ENCODE measurements at places on chromosomes 16 and 17.

DNA sequence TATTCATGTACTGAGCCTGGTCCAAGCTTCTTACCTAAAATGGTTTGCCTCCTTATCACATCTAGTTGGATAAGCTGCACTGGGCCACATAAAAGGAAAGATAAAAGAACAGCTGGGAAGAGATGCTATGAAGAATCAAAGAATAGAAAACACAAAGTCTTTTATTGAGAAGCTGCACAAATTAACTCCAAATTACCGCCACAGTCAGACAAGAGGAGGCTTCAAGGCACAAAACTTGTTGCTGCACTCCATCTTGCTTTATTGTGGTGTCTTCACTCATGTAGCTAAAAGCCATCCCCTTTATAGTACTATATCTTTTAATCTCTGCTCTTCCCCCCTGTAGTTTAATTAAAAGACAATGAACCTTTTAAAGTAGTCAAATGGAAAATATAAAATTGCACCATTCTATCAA is 330.6 kb upstream of the PMFBP1 start:
- no peak for DNase-seq

- DNase-seq: no peak
These were observed 3.0 kb upstream of the CMTM3 start for GRCh38 chr16:66601471-66601870.

DNA sequence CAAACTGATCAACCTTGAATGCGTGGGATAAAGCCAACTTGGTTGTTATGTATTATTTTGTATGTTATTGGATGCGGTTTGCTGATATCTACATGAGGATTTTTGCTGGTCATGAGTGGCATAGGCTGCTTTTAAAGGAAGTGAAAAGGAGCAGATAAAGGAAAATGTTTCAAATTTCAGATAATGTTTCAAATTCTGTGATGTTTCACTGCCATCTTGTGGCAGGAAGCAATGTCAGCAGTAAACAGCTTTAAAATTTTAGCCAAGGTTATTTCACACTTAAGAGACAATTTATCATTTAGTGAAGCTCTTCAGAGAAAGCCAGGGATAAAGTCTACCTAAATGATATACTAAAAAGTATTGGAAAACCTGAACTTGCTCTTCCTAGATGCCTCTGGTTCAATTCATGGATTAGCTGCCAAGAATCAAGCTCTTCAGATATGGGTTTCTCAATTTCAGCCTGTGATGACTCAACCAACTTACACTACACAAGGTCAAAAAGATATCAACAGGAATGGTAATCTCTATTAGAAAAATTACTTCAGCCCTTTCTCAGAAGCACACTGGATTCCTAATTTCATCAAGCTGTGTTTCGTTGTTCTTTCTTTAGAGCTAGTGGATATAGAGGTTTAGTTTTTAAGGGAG is 136.0 kb upstream of the C17orf78 start:
- DNase-seq: no peak

GRCh38 chr17:73644145-73645049 is at the start of gene SDK2:
SDK2 (minus strand) TSS chr17:73644445; CDS start chr17:73644088, 357 bp downstream.
- no peak for DNase-seq

DNA sequence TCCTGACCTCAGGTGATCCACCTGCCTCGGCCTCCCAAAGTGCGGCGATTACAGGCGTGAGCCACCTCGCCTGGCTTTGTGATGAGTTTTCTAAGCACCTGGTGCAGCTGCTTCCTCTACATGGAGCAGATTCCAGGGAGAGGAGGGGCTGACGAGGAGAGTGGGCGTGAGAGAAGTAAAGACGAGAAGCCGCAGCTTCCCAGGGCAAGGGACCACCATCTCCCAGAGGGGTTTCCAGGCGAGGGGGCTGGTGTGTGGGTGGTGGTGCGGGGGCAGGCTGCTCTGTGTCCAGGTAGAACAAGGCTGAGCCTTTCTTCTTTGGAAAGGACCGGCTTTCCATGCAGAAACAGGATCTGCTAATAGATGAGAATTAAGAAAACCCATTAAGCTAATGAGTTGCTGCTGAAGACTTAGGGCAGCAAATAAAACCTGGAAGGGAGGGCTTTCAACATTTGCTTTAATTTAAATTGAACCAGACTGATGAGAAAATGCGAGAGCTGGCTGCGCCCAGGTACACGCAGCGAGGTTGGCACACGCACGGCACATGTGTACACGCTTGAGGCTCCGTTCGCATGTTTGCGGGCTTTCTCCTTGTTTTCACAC is 236.7 kb downstream of the RBFOX3 start:
- DNase-seq: no peak

GRCh38 chr17:72953621-72954020 is 138.9 kb downstream of the SLC39A11 start:
- no peak for DNase-seq

GRCh38 chr17:11981862-11982261 is 15.4 kb downstream of the ZNF18 start:
- DNase-seq: no peak

DNA sequence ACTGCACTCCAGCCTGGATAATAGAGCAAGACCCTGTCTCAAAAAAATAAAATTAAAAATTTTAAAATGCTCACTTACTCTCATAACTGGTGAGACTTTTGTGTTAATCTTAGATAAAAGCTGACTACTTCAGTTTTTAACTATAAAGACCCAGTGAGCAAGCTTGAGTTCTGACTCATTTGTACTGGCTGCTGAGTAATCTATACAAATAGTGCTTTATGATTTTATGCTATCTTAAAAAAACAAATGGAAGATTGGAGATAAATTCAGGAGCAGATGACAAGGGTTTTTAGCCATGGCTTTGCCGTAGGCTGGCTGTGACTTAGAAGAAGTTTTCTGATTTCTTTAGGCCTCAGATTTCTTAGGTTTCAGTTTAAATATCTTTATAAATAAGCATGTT is 30.5 kb downstream of the SNTB2 start:
- DNase-seq: peak; percentile 55

DNA sequence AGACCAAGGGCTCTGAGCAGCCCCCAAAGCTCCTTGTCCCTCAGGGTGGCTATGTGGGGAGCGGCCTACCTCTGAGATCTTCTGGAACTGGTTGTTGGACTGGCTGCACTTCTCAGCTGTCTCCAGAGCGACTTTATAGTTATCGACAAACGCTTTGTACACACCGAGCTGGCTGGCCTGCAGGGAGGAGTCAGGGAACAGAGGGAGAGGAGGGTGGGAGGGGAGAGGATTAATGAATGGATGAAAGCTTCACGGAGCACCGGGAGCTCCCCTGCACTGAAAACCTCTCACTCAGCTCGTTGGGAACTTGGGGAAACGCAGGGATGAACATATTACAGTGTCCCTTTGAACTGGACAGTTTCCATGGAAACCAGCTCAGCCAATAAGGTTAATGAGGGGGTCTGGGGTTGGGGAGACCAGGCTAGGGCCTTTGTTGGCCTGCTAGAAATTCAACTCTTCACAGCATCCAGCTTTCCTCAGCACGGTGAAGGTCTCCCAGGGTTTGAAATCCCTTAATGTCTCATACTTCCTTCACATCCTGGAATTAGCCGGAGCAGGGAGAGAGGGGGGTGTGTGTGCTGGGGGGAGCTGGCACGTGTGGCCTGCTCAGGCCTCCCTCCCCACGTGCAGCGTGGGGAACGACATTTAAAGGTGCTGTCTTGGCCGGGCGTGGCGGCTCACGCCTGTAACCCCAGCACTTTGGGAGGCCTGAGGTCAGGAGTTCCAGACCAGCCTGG is 86.7 kb downstream of the TIMM22 start:
- DNase-seq: no peak

DNA sequence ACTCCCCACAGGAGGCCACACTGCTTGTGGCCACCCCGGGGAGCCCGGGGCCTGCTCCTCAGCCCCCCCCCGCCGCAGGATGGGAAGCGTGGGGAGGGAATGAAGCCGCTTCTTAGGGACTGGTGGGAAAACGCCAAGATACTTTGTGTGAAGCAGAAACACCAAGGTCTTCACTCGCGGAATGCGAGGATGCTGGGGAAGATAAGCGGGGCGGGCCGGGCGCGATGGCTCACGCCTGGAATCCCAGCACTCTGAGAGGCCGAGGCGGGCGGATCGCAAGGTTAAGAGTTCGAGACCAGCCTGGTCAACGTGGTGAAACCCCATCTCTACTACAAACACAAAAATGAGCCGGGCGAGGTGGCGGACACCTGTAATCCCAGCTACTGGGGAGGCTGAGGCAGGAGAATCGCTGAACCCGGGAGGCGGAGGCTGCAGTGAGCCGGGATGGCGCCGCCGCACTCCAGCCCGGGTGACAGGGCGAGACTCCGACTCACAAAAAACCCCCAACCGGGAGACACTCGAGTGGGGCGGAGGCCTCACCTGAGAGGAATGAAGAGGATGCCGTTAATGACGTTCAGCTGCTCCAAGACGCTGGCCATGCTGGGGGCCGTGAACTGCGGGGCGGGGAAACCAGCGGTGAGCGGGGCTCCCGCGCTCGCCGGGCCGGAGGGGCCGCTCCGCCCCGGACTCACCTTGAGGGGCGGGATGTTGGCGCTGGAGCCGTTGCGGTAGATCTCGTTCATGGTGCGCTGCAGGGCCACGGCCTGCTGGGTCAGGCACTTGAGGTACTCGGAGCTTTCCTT is 20.3 kb downstream of the CLUH start:
- DNase-seq: no peak

DNA sequence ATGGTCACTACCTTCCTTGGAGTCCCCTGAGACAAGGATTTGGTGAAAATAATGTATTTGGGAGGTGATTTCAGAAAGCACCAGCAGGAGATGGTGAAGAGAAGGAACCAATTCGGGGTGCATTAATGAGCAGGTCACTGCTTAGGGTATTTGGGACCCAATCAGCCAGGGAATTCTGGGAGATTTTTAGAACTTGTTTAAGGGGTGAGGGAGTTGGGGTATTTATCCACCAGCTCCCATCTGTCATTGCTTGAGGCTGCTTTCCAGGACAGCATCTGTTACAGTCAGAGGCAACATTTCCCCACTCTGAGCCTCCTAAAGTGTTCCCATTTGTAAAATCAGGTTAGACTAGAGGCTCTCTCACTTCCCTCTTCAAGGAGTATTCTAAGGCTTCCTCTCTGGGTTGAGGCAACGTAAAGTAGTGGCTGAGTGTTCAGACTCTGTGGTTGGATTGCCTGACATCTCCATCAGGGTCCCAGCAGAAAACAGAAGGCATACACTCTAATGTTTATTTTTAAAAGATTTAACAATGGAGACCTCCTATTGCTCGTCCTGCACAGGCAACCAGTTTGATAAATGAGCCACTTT is 60.9 kb downstream of the CLEC19A start:
- no peak for DNase-seq

DNA sequence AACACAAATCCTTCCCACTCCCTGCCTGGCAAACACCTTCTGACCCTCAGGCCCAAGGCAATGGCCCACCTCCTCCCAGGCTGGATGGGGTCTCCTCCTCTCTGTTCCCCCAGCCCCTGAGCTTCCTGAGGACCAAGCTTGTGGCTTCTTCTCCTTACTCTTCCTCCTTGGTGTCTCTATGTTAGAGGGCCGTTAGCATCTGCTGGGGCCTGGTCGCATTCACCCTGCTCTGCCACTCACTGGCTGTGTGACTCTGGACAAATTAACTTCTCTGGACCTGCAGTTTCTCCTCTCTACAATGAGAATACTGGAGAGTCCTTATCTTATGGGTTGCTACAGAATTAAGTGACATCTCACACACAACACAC is 725 bp upstream of the MT2A start:
- DNase-seq: no peak

DNA sequence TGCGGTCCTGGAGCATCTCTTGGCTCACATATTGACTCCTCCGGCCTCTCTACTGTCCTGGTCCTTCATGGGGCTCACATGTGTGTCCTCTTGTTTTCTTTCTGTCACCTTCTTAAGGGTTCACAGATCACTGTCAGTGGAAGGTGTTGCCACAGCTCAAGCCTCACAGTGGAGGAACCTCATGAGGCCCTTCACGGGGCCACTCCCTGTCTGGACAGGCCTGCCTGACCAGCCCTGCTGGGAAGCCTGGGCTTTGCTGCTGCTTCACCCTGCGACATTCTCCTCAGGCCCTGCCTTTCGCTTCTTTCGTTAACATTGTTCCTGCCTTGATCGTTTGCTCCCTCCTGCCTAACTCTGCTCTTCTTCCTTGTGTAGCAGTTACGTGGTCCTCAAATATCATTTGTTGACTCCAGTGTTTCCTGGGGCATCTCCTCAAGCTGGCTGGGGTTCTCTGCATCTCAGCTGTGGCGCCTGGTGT is 55.9 kb downstream of the WDR45B start:
- DNase-seq: no peak

DNA sequence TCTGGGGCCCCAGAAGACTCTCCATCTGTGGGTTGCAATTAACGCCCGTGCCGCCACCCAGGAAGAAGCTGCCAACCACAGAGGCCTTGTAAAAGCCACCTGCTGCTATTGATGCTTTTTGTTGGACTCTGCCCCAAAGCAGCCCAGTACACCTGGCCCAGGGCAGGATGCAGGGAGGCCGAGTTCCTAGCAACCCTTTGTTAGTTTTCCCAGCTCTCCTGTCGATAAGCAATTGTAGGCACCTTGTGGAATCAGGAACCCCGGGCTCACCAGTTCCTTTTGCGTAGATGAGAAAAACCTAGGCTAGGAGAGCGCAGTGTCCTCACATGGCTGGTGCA is 103.3 kb downstream of the ABCC6 start:
- DNase-seq: no peak

DNA sequence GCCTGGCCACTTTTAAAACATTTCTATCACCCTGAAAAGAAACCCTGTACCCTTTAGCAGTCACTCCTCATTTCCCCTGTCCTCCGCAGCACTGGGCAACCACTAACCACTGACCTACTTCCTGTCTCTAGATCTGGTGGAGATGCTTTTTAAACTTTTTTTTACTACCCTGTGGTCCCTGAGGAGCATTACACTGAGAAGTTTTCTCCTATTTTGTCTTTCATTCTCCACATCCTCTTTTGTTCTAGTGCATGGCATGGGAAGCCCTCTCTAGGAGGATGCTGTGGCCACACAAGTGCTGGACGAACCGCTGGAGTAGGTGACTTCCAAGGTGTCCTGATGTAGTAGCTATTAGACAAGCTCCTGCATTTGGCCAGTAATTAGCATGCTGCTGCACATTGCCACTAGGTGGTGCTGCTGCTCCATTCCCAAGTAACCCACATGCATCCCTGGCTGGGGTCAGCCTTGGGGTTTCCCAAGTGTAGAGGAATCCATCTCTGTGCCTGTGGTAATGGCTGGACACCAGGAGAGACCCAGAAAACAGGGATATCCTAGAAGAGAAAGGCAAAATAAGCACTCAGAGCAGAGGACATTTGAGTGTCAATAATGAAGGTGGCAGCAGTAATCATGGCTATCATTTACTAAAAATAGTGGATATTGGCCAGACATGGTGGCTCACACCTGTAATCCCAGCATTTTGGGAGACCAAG is 143.8 kb upstream of the CRHR1 start:
- DNase-seq: peak; percentile 43

GRCh38 chr16:66740010-66740409 is 11.4 kb downstream of the DYNC1LI2 start:
- DNase-seq: no peak

GRCh38 chr16:54366943-54367342 is 80.4 kb upstream of the IRX3 start:
- DNase-seq: no peak
